ENCODE measurements at places on chromosomes 11 and 22.
A peak's percentile ranks its signal among the peaks of the same experiment; 100 is the strongest.

DNA sequence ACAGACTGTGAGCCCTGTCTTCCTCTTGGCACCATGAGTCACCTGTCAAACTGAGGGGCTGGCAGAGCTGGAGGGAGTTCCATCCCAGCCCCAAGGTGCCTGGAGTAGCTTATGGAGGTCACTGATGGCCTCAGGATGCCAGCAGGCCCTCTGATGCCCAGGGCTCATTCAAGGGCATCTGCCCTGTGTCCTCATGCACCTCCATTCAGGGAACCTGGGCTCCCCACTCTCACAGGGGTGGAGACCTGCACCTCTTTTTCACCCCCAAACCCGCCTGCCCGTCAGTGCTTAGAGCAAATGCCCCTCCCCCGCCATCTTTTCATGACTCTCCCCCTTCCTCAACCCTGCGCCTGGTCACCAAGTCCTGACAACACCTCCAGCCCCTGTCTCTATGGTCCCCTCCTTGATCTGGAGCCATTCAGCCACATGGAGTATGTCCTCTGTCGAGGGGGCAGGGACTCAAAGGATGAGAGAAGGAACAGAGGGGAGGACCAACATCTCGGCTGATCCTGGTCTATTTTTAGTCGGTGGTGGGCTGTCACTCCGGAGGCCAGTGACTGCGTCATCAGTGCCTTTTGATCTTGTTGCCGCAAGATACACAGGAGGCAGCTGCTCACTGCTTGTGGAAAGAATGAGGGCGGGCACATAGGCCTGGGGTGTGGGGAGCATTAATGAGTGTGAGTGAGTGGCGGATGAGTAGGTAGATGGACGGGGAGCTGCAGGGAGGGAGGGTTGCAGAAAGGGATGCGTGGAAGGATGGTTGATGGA lies 72.2 kb downstream of the CDKN1C start:
- no peak for DNase-seq

DNA sequence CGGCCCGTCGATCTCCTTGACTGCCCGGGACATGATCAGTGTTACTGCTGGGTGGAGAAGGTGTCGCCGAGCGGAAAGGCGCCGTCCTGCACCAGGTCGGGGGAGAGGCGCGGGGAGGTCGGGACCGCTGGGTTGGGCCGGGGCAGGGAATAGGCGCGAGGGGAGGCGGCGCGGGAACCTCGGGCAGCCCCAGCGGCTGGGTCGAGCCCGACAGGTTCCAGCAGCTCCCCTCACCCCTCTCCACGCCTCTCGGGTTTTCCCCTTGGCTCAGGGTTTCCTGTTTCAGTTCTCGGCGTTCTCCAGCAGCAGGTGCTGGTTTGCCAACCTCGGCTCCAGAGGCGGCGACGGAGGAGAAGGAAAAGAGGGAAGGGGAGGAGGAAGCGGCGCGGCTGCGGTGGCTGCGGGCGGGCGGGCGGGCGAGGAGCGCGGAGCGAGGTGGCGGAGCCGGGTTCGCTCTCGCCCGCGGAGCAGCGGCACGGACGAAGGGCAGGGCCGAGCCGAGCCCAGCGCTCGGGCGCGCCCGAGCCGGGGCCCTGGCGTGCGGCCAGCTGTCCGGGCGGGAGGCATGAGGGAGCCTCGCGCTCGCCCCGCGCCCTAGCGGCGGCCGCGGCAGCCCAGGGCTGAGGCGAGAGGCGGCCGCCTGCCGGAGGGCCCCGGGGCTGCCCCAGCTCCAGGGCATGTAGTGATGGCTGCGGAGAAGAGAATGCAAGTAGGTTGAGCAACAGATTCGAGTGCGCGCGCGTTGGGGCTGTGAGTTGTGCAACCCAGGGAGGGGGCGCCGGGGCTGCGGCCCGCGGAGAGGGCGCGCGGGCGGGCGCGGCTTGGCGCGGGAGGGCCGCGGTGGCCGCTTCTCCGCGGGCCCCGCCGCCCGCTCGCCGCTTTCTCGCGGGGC lies at the start of gene ZC3H12C:
Gene ZC3H12C, plus strand, starts transcription at position 878 of the 892 bp plus-strand sequence. CDS start 20 bp downstream, outside the sequence.
- peak; percentile 76 for DNase-seq

GRCh38 chr11:95299078-95299679 lies 68.2 kb upstream of the SESN3 start:
- no peak for DNase-seq

DNA sequence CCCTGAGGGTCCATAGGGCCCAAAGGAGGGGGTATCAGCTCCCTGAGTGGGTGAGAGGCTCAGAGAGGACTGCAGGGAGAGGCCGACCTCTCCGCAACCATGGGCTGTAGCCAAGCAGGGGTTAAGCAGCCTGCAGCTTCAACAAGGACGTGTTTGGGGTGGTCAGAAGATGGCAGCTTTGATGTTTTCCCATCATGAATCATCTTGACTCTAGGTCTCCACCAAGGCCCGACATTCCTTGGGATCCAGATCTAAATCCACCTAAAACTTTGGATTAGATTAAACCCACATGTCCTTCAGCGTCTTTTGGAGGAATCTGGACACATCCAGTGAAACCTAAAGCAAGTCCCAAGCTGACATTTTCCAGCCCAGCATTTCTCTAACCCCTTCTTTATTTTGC lies 19.8 kb downstream of the FBLN1 start:
- DNase-seq: no peak

GRCh38 chr22:39215070-39215396 lies 29.7 kb downstream of the PDGFB start:
- DNase-seq: no peak

DNA sequence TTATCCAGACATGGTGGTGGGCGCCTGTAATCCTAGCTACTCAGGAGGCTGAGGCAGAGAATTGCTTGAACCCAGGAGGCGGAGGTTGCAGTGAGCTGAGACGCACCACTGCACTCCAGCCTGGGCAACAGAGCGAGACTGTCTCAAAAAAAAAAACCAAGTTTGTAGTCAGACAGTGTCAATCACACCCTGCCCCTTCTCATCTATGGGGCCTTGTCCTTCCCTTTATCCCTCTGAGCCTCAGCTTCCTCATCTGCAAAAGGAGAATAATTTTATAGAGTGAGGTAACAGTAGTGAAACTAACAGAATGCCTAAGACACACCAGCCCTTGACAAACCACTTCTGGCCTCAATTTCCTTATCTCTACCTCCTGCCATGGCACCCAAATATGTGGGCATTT lies 10.7 kb downstream of the BCL9L start:
- no peak for DNase-seq

- no peak for DNase-seq
Measured at GRCh38 chr11:85821636-85822035, 10.7 kb upstream of the SYTL2 start.

DNA sequence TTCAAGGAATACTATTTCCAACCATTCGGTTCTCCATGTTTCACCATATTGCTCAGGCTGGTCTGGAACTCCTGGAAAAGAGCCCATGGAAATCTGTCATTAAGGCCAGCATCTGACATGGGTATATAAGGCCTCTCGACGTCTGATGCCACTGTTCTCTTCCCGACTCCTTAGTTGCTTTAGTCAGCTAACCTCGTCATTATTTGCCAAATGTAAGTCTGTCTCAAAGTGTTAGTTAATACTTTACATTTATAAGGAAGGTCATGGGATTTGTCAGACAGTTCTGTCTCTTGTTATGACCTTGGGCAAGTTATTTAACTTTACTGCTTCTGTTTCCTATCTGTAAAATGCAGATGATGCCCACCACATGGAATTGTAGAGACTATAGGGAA lies 1.6 kb downstream of the MRPL48 start:
- DNase-seq: no peak

DNA sequence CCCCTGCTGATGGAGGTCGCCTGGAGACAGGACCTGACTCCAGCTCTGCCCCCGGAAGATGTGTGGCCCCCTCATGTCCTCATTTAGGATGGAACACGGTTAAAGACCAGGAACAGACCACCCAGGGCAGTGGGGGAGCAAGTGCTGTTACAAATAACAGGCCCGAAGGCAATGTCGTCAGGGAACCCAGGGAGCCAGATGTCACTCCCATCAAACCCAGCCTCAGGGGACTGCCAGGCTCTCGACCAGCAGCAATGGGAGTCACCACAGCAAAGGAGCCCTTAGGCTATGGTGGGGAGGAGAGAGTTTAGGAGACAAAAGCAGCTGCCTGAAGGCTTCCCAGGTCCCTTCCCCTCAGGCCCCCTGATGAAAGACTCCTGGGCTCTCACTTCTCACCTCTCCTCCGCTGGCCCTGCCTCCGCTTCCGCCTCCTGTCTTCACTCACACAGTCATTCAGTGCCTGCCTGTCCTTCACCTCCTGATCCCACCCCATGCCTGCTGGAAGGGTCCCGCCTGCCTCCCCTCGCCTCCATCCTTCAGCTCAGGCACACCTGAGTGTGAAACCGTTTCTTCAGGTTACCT lies 4.4 kb downstream of the RPS19BP1 start:
- DNase-seq: no peak

- no peak for DNase-seq
Measured at GRCh38 chr22:45629469-45630089, 42.1 kb upstream of the ATXN10 start.

GRCh38 chr11:114883472-114883871 lies 205.1 kb downstream of the NXPE2 start:
- no peak for DNase-seq

GRCh38 chr11:47750725-47751124 lies 16.4 kb downstream of the FNBP4 start:
- DNase-seq: no peak

DNA sequence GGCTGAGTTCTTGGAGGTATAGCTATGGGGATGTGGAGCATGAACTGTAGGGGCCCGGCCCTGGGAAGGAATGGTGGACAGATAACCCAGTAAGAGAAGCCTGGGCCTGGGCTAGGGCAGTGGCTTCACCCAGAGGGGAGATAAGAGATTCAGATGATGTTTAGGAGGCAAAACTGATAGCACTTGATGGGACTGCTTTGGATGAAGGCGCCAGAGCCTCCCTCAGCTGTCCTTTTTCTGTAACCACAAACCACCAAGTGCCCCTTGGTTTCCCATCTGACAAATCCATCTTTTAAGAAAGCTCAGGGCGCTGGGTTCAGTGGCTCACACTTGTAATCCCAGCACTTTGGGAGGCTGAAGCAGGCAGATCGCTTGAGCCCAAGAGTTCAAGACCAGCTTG lies 23.4 kb downstream of the RELT start:
- DNase-seq: no peak

DNA sequence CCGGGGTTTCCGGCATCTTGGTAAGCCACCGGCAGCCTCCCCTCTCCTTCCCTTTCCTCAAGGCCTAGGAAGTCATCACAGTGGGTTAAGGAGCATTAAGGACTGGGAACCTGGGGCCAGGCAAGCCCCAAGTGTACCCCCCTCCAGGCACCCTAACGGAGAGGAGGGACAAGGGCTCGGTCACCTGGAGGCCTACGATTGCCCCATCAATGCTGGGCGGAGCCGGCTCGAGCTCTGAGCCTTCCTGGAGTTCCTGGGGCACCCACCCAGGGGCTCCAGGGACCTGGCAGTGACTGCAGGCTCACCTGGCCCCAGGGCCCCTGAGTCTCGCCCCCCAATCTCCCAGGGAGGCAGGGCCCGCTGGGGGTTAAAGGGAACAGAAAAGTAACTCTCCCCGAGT lies 34.5 kb upstream of the EIF3D start:
- DNase-seq: no peak

DNA sequence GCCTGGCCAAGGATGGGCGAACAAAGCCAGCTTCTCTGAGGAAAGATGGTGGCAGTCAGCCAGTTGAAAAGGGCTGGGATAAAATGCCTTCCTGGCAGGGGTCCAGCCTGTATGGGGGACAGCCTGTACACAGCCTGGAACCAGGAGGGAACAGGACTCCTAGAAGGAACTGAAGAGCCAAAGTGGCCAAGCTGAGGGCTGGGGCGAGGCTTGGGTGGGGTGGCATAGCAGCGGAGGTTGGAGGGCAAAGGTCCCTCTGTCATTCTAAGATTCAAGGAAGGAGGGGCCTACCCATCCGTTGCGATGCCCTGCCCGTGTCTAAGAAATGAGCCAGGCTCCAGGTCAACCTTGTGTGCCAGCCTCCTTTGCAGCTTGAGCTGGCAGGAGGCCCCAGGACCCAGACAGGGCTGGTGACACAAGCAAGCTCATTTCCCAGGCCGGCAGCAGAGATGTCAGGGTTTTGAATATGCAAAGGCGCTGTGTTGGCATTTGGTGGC lies 22.6 kb downstream of the FADD start:
- no peak for DNase-seq

GRCh38 chr11:64128255-64129006 lies 37.5 kb downstream of the MACROD1 start:
- DNase-seq: no peak

- DNase-seq: no peak
Measured at GRCh38 chr22:38129021-38129420, 18.5 kb upstream of the BAIAP2L2 start.

DNA sequence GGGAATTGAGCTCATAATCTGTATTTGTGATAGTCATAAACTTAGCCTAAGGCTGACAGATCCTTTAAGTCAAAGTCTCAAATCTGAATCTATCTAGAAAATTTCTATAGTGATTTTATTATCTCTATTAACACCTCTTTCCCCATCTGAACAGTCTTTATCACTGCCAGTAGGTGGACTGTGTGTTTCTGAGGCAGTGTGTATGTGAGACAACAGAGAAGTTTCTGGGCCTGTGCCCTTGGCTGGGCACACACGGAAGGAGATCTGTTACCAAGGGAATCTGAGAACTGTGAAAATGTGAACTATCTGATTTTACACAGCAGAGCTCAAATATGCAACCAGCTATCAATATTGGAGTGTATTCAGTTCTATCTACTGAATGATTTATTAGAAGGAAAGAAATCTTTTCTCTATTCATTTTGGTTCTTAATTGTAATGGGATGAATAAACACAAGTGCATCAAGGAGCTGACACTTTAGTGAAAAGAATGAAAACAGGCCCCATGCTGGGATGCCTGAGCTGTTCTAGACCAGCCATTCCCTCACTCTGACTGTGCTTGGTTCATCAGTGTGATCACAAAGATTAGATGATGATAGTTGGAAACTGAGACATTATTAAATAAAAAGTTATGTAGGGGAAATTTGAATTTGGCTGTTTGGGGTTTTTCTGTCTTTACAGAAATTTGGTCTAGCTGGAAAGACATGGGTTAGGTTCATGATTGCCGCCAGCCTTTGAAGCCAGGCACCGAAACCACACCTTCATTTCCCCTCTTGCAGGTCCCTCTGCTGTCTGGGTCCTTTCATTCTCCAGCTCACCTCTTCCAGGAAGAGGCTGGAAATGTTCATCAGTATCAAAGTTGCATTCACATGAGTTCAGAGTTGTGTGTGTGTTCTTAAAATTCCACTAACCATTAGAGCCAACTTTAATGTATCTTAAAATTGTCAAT lies 68.1 kb downstream of the LIF start:
- DNase-seq: no peak

GRCh38 chr11:113664069-113664980 lies 41.8 kb downstream of the TMPRSS5 start:
- no peak for DNase-seq

- no peak for DNase-seq
Measured at GRCh38 chr11:121551463-121551862, 98.7 kb upstream of the SORL1-AS1 start.

GRCh38 chr11:81602508-81602907 lies 1131.2 kb downstream of the FAM181B start:
- DNase-seq: no peak
